Central memory CD8-positive, alpha-beta T cell (primary cell): ENCODE measurements at places on chromosomes 2 and 18.

DNA sequence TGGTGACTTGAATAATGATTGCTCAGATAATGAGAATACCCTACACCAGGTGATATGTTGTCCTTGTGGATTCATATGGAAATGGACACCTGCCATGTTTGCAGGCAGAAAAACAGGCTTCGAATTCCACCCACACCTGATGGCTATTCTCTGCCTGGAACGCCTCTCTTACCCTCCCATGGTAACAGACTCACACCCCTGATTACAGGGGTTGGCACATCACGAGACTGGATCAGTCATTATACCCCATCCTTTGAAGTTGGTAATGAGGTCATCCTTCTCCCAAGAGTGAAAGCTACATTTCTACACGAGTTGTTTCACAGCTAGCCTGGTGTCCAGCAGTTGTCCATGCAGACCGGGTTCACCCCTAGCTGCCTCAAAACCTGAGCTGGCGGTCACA lies 71.4 kb upstream of the MBOAT2 start:
- no peak for DNase-seq

DNA sequence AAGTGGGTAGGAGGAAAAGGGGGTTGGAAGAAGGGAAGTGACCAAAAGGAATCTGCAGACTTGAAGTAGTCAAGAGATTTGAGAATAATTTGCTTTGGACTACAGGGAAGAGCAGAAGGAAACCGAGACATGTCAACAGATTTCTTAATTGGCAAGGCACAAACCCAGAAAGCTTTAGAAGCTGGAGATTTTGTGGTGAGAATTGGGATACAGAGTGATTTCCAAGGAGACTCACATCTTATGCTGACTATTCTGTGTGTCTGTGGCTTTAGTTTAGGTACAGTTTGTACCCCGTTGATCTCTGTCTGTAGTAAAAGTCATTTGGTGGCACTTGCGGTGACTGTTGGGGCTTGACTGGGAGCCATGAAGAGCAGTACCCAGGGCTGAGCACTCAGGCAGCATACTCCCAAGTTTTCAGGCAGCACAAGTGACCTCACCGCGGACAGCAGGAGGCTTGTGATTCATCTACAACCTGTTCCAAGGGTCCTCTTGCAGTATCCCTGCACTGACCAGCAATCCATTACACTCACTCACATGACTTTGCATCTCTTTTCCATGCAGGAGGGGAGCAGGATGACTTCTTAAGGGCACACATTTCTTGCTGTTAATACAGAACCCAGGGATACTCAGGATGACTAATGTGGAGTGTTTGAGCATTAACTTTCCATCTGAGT lies 97.1 kb upstream of the TNP1 start:
- DNase-seq = no peak

GRCh38 chr18:67367540-67367939 lies 149.0 kb downstream of the DSEL start:
- DNase-seq = no peak

- DNase-seq = no peak
Observed at GRCh38 chr2:61670591-61671501, 132.7 kb upstream of the XPO1 start.

- DNase-seq = no peak
Observed at GRCh38 chr18:50606609-50607008, 46.7 kb downstream of the MAPK4 start.

- DNase-seq = no peak
Observed at GRCh38 chr2:152480821-152481399, 145.9 kb downstream of the FMNL2 start.

DNA sequence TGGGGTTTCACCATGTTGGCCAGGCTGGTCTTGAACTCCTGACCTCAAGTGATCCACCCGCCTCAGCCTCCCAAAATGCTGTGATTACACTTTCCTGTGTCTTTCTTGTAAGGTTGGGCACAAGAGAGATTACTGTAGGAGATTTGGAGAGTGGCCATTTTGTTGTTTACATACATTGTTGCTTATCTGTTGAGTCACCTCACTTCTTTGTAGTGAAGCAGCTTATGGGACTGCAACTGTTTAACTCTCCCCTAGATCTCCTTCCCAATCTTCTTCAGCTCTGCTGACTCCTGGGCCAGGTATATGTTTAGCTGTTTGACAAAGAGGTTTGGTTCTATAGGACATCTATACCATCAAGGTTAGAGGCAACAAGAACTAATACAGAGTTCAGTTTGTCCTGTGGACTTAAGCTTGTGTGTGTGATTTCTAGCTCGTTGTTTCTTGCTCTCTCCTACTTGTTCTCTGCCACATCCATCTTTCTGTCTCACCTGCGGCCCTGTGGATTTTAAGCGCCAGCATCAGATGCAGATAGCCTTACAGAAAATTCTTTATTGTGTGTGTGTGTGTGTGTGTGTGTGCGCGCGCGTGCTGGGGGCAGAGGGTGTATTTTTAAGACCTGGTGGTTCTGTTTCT lies 95.4 kb downstream of the HAUS1 start:
- DNase-seq = no peak

DNA sequence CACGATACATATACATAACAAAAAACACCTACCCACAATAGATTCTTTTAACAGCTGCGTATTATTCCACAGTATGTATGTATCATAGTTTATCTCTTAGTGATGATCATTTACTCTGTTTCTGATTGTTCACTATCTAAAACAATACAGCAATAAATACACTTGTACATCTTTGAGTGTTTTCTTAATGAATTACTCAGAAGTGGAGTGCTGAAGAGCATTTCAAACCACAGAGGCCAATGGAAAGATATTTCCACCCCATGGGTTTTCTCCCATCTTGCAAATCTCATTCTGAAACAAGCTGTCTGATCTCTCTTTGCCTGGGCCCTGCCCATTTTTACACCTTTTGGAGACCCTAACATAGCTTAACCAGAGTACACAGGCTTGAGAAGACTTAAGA lies 113.8 kb upstream of the KLF7 start:
- DNase-seq = no peak

DNA sequence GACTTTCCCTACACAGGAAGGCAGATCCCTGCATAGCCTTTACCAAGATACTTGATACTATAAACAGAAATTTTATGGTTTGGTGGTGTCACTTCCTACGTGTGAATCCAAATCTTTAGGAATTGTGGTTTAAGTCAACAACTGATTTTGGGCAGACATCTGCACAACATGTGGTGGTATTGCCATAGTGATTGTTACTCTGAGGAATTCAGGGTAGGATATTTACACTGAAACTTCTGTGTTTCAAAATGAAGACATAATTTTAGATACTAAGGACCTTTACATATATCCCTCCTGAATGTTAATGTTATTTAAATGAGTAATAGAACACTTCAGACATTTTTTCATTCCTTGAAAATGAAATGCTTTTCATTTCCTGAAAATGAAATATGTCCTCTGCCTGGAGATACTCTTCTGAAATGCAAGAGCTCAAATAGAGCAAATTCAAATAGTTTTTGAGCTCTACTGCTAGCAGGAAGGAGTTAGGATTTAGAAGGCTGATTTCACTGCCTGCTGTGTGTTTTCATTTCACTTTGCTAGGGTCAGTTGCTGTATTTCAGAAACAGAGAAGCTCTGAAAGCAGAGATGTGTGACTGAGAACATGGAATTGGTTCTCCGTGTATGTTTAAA lies 77.2 kb downstream of the MDH1 start:
- no peak for DNase-seq

- no peak for DNase-seq
Observed at GRCh38 chr2:77147153-77147552, 375.0 kb downstream of the LRRTM4 start.

GRCh38 chr18:10100941-10101701 lies 187.3 kb downstream of the VAPA start:
- no peak for DNase-seq
